Spinal cord (tissue), 10 donors: ENCODE measurements at places on chromosomes 12 and 14. TPM values are rescaled to one million over a fixed set of nuclear protein-coding genes. Genes with fewer than 3 reads are reported as not detected.

Gene C14orf132
- total RNA-seq = 33.3 TPM

Gene FGF6
- not detected for total RNA-seq

Gene CLEC2D
- 11.0 TPM for total RNA-seq

Gene PCBP2
- total RNA-seq = 360 TPM

Gene BIN2
- total RNA-seq = 5.6 TPM

Gene CLEC2B
- 13.7 TPM for total RNA-seq

Gene CLEC4D
- total RNA-seq = 2.6 TPM

Gene ACSM4
- not detected for total RNA-seq

Gene TMEM132C
- 32.3 TPM for total RNA-seq

Gene POTEG
- not detected for total RNA-seq

Gene CD163L1
- total RNA-seq = 5.4 TPM

Gene FAM161B
- 13.8 TPM for total RNA-seq

Gene ERP27
- total RNA-seq = 1.1 TPM

Gene DDX11
- total RNA-seq = 20.4 TPM

Gene HOXC12
- total RNA-seq = 2.3 TPM

Gene KRT71
- total RNA-seq = 0.06 TPM

Gene CORO1C
- 66.1 TPM for total RNA-seq

Gene TMEM119
- total RNA-seq = 14.9 TPM

Gene GYS2
- not detected for total RNA-seq

Gene SIX6
- total RNA-seq = not detected

Gene TAS2R31
- total RNA-seq = 18.3 TPM

Gene ITGB7
- total RNA-seq = 0.79 TPM

Gene PTPN21
- 11.8 TPM for total RNA-seq

Gene DCP1B
- total RNA-seq = 13.7 TPM

Gene PRIMA1
- total RNA-seq = 5.7 TPM

Gene BEGAIN
- 7.0 TPM for total RNA-seq

Gene ASPG
- total RNA-seq = 0.50 TPM

Gene GPRC5A
- 4.3 TPM for total RNA-seq

Gene HOXC9
- total RNA-seq = 8.5 TPM

Gene SARNP
- total RNA-seq = 52.9 TPM

Gene C14orf180
- 6.0 TPM for total RNA-seq

Gene ANKS1B
- 131 TPM for total RNA-seq

Gene RDH12
- total RNA-seq = 0.28 TPM

Gene MYF5
- total RNA-seq = not detected

Gene TOMM20L
- not detected for total RNA-seq

Gene CCDC196
- total RNA-seq = not detected

Gene TEX22
- total RNA-seq = 1.0 TPM

Gene PLA2G1B
- total RNA-seq = 0.59 TPM

Gene RPGRIP1
- 0.33 TPM for total RNA-seq

Gene ATXN7L3B
- total RNA-seq = 48.4 TPM

Gene AMDHD1
- total RNA-seq = 0.39 TPM

Gene TMEM120B
- total RNA-seq = 6.1 TPM

Gene SRP54
- 73.1 TPM for total RNA-seq

Gene LAG3
- total RNA-seq = not detected

Gene KRT78
- total RNA-seq = not detected

Gene ARMH4
- 25.7 TPM for total RNA-seq

Gene MIP
- total RNA-seq = not detected

Gene IFNG
- total RNA-seq = not detected

Gene NDUFA9
- total RNA-seq = 37.6 TPM

Gene PCED1B
- total RNA-seq = 1.2 TPM

Gene COX8C
- total RNA-seq = not detected

Gene ASB2
- 4.0 TPM for total RNA-seq

Gene CCDC177
- total RNA-seq = 2.0 TPM

Gene FAM90A1
- 0.22 TPM for total RNA-seq

Gene TDRD9
- 1.4 TPM for total RNA-seq

Gene ZBTB42
- 2.3 TPM for total RNA-seq

Gene SLC17A8
- 12.0 TPM for total RNA-seq
